Common myeloid progenitor, CD34-positive (primary cell): ENCODE measurements at places on chromosomes 12 and 14.
A peak's percentile ranks its signal among the peaks of the same experiment; 100 is the strongest.

DNA sequence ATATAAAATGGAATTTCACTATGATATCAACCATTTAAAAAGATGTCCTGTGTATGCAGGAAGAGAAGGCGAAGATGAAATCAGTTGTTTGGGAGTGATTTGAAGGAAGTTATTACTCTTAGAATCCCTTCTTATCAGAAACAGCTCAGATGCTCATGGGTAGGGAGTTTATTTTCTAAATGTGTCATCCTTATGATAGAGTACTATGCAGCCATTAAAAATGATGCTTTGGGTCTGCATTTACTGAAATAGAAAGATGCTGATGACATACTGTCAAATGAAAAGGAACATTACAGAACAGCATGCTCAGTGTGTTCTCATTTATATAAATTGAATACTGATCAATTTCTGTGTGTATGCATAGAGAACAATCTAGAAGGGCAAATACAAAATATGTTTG lies 69.8 kb upstream of the MED13L start:
- DNase-seq: no peak

DNA sequence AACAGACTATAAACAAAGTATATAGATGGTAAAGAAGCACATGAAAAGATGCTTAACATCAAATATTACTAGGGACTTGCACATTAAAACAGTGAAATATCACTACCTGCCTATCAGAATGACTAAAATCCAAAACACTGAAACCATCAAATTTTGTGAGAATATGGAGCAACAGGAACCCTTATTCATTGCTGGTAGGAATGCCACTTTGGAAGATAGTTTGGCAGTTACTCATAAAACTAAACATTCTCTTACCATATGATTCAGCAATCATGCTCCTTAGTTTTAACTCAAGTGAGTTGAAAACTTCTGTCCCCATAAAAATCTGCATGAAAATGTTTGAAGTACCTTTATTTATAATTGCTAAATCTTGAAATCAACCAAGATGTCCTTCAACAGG lies 297.6 kb downstream of the DAD1 start:
- no peak for DNase-seq

GRCh38 chr12:93419388-93420034 lies 22.2 kb downstream of the UBE2N start:
- peak; percentile 75 for DNase-seq

- peak; percentile 35 for DNase-seq
Observed at GRCh38 chr14:92973261-92973797, 50.4 kb downstream of the CHGA start.

GRCh38 chr12:51759695-51760094 lies 88.8 kb downstream of the FIGNL2 start:
- DNase-seq: no peak

- DNase-seq: no peak
Observed at GRCh38 chr12:97927977-97928376, 465.4 kb downstream of the RMST start.

- DNase-seq: peak; percentile 9
Observed at GRCh38 chr14:63993992-63994391, 141.2 kb downstream of the SYNE2 start.

DNA sequence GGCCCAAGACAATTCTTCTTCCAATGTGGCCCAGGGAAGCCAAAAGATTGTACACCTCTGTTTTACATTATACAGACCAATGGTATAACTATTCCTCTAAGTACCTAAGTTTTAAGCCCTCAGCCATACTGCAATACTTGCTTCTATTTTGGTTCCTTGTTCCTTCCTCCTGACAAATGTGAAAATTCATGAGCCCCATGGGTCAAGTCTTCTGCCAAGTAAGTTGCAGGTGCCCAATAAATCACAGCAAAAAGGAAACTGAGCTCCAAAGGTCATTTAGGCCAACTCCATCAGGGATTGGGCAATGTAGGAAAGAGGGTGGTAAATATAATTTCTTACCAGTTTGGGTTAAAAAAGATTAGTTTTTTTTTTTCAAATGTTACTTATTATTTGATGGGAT lies 57.7 kb upstream of the NPFF start:
- DNase-seq: no peak

DNA sequence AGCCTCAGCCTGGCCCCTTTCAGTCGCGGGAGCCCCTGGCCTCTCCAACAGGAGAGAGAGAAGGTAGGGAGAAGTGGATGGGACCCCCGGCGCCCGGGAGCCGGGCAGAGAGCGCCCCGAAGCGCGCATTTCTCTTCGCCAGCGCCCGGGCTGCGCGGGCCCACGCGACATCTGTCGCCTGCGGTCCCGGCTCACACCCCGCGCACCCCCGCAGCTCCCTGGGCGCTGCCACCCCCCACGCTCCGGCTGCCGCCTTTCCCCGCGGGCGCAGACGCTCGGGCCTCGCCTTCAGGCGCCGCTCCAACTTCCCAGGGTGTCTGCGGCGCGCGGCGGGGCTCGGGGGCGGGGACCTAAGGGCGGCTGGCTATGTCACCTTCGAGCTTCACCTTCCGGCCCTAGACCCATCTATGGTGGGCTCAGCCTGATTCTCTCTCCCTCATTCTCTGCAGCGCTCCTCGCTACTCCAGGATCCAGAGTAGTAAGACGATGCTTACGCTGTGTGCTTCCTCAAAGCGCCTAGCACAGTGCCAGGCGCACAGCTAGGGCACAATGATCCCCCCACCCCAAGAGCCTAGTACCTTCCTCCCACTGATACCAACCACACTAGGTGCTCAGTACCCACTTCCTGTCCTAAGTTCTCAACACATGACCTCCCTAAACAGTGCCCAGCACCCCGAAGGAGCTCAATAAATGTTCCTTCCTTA lies 1.6 kb downstream of the HRK start:
- peak; percentile 40 for DNase-seq

GRCh38 chr14:44531658-44532057 lies 24.6 kb upstream of the FSCB start:
- no peak for DNase-seq
